ENCODE measurements at places on chromosomes 16 and 17. TPM values are rescaled to one million over a fixed set of nuclear protein-coding genes. Genes with fewer than 3 reads are reported as not detected.

- DNase-seq: no peak
Observed at GRCh38 chr17:39151943-39152818, 744 bp upstream of the PLXDC1 start.

DNA sequence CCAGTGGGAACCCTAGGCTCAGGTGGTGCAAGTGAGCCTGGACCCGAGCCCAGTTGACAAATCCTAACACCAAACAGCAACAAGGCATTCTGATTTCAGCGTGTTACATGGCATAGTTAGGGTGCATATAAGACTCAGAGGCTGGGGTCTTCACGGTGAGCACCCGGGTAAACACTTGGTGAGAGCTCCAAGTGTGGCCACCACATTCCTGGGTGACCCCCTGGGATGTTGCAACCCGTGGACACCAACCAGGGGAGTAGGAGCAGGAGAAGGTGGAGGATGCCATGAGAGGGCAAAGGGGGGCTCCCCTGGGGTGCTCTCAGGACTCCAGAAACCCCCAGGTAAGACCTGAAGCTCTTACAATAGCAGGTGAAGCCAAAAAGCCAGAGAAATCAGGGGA lies 69.9 kb upstream of the CDH5 start:
- no peak for DNase-seq

Gene HIGD1B
- total RNA-seq: 11.5 TPM

DNA sequence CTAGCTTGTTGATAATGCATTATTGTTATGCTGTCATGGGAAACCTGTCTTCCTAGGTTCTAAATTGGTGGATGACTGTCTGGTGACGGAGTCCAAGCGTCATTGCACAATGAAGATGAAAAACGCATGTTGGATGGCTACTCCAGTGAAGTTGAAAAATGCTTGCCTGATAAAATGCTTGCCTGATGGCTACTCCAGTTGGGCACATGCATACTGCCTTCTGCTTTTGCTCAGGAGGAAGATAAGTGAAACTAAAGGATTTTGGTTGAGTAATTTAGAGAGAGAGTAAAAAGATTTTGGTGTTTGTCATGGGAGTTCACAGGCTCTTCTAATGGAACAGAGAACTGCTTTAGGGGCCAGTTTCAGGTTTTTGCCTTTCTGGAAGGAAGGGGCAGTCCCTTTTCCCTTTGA lies 118.6 kb downstream of the PRKCA start:
- no peak for DNase-seq

GRCh38 chr16:56939801-56940200 lies 7.9 kb downstream of the HERPUD1 start:
- no peak for DNase-seq

- no peak for DNase-seq
Observed at GRCh38 chr17:6940186-6940649, 55.6 kb upstream of the ALOX12 start.

DNA sequence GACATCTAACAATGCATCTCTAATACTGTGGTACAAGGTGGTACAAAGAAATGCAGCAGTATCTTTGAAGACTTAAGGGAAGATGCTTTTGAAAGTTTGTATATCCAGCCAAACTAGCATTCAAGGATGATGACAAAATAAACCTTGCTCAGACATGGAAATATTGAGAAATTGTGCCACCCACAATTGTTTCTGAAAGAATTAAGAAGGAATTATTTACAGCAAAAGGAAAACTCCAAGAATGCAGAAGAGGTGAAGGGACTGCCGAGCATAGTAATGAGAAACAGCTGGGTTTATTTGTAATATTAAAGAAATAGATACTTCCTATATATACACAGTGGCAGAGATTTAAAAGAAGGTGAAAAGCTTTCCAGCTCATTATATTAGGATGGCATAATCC lies 29.5 kb downstream of the PMFBP1 start:
- no peak for DNase-seq

Gene AIPL1
- not detected for total RNA-seq

Gene DPEP3
- not detected for total RNA-seq

Gene SDR42E2
- total RNA-seq: 1.2 TPM

GRCh38 chr16:84544031-84544773 lies 39.7 kb upstream of the MEAK7 start:
- DNase-seq: peak; percentile 28

GRCh38 chr16:339680-340079 lies 12.8 kb downstream of the AXIN1 start:
- DNase-seq: no peak

GRCh38 chr17:44077595-44077909 lies 7.0 kb downstream of the G6PC3 start:
- DNase-seq: no peak

- DNase-seq: no peak
Observed at GRCh38 chr17:6924208-6924607, 71.6 kb upstream of the ALOX12 start.

DNA sequence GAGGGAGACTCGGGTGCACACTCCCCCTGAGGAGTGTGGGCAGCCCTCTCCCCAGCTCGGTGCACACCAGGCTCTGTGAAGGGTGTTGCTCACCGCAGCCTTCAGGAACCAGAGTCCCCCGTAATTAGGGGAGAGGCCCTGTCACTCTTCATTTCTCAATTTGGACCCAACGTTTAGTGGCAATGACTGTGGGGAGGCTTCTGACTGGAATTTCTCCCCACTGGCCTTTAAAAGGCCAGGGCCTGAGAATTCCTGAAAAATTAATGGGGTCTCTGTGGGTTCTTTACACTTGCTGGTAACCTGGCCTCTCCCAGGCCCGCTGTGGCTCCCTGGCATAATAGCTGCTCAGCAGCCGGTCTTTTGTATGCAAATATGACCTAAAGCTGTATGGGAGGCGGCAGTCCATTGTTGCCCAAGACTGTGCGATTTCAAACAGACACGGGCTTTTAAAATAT lies 209.7 kb downstream of the MSI2 start:
- DNase-seq: no peak

Gene FBXL16
- 490 TPM for total RNA-seq

Gene SLC12A3
- total RNA-seq: 1.1 TPM

DNA sequence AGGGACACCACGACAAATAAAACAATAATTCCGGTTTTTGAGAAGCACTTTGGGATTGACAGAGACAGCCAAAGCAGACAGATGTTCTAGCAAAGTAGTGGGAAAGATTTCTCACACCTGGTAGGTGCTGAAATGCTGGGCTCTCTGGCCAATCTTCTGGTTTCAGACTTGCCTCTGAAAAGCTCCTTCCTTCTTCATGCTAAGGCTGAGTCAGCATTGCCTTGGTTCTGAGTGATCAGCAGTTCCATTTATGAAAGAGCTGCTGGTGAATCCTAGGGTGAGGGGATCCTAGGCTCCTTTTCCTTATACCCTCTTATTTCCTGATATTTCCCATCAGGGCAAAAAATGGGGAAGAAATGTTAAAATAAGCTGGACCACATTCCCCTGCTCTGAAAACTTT lies 268.7 kb upstream of the SALL1 start:
- DNase-seq: no peak

- no peak for DNase-seq
Observed at GRCh38 chr16:89023621-89024511, 46.9 kb upstream of the CBFA2T3 start.

Gene GAS7
- 318 TPM for total RNA-seq

DNA sequence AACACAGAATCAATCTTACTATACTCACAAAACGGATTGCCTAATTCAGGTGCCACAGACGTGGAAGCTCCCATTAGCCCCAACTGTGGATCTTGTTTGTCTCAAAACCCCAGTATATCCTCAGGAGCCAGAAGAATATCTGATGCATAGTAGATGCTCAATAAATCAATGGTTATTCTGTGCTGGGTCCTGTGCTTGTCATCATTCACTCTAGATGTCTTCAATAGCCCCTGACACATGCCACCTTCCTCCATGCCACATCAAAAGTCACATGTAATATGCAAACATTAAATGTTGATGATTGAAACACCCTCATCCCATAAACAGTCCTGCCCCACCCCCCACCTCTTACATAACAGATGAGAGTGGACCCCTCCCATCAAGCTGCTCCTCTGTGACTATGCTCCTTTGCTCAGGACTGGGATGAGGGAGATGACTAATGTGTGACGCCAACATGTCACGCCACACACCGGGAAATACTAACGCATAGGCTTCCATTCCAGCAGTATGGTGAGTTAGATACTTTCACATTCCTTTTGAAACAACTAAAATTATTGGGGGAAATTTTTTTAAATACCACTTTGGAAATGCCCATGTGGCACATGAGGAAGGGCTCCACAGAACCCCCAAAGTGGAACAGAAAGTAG lies 267.6 kb upstream of the SDK2 start:
- no peak for DNase-seq
